NCI-H1930 (cell line): ENCODE measurements at places on chromosomes 1 and 21.

GRCh38 chr1:56531624-56532349 lies 47.6 kb downstream of the PLPP3 start:
- no peak for DNase-seq

DNA sequence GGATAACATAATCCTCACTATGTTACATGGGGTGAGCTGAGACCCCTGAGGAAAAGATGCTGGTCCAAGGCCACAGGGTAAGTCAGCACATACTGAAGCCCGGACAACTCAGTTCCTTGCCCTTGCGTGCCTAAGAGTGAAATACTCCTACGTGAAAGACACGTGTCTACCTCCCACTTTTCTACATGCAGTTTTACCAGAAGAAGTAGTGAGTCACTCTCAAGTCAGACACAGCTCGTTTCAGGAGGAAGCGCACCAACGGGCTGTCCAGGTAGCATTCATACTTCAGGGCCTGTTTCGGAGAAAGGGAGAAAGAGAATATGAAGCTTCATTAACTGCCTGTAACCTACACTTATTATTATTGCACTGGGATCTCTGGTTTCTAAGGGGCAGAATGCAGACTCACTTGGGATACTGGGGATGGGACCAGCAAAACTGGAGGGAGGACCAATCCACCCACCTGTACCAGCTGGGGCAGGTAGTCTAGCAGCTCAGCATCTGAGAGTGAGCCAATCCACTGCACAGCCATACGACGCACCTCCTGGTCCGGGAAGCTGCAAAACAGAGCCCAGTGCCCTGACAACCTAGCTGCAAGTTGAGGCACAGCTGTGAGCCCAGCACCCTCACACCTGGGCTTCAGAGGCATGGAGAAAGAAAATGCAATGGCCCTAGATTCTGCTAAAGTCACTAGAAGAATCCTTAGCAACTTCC lies 32.4 kb upstream of the PPP1R15B start:
- no peak for DNase-seq

DNA sequence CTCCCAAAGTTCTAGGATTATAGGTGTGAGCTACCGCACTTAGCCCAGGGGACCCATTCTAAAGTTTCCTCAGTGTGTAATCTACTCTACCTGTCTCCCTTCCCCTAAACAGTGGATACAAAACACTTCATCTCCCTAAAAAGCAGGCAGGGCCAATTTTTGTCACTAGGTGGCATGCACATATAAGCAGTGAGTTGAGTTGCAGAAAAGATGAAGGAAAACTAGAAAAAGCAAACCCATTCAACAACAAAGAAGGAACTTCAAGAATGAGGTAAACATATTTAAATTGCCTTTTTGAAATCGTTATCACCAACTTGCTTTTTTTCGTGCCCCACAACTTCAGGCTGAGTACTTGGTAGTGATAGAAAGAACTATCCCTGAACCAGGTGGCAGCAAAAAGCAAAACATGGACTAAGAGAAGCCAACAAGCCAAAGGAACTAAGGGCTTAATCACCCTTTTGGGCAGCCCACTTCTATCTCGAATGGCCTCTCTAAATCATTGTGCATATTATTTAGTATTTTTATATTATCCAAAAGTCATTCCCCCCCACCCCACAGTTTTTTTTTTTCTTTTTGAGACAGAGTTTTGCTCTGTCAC lies 19.7 kb upstream of the ALDH9A1 start:
- peak; percentile 12 for DNase-seq

GRCh38 chr21:38938343-38938742 lies 132.6 kb downstream of the ETS2 start:
- no peak for DNase-seq

- DNase-seq = no peak
Observed at GRCh38 chr1:182897696-182898095, 55.3 kb downstream of the SHCBP1L start.

DNA sequence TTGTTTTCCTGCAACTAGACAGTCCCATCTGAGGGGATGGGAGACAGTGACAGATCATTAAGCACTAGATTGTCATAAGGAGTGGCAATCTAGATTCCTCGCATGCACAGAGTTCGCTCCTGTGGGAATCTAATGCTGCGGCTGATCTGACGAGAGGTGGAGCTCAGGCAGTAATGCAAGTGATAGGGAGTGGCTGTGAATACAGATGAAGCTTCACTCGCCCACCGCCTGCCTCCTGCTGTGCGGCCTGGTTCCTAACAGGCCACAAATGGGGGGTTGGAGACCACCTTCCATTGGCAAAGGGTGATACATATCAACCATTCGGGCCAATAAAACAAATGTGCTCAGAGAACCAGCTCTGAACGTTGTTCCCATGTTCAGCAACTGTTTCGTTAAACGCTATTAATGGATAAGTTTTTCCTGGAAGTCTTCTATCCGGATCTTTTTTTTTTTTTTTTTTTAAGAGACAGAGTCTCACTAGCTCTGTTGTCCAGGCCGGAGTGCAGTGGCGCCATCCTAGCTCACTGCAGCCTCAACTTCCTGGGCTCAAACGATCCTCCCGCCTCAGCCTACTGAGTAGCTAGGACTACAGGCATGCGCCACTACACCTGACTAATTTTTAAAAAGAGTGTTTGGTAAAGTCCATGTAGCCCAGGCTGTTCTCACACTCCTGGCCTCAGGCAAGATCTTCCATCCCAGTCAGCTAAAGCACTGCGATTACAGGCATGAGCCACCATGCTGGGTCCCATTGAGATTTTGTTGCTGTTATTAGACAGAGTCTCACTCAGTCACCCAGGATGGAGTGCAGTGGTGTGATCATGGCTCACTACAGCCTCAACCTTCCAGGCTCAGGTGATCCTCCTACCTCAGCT lies 8.7 kb upstream of the RSRP1 start:
- no peak for DNase-seq

GRCh38 chr1:244074559-244075171 lies 23.6 kb downstream of the ZBTB18 start:
- DNase-seq = no peak

- no peak for DNase-seq
Observed at GRCh38 chr1:162672622-162673260, 40.5 kb downstream of the DDR2 start.

- DNase-seq = no peak
Observed at GRCh38 chr1:16241221-16241708, 4.3 kb upstream of the CPLANE2 start.

DNA sequence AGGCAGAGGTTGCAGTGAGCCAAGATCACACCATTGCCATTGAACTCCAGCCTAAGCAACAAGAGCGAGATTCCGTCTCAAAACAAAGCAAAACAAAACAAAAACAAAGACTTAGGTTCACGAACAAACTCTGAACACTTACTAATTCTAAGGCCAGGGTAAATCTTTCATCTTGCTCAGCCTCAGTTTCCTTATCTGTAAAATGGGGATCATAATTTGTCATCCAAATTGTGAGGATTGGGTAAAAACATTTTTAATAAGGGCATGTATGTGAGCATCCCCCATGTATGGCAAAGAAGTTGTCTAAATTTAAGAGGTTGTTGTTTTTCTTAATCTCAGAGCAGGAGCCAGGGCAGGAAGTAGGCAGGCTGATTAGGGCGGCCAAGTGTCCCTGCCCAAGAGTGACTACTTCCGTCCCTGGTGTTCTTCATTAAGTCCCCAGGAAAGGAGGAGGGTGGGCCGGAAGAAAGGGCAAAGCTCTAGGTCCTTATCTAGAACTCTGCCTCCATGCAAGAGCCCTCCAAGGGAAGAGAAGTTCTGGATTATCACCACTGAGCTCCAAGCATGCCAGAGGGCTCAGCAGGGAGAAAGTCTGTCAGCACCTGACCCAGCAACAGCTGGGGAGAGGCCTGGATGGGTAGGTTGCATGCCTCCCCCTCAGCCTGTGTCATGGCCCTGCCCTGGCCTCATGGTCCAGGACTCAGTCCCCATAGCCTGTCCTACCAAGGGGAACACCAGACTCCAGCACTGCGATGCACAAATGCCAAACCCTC lies 49.9 kb upstream of the CLIC4 start:
- DNase-seq = no peak

DNA sequence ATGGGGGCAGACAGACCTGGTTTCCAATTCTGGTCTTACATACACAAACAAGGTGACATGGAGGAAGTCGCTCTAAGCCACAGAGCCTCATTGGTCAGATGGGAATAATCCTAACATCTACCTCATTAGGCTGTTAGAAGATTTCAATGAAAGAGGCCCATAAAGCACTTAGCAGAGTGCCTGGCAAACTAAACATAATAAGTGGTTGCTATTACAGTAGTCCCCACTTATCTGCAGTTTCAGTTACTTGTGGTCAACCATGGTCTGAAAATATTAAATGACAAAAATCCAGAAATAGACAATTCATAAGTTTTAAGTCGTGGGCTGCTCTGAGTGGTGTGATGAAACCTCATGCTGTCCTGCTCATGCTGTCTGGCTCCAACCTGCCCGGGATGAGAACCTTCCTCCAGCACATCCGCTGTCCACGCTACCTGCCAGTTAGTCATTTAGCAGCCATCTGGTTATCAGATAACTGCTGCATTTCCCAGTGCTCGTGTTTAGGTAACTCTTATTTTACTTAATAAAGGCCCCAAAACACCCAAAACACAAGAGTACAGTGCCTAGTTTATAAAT lies 112.3 kb downstream of the DDX20 start:
- DNase-seq = no peak

DNA sequence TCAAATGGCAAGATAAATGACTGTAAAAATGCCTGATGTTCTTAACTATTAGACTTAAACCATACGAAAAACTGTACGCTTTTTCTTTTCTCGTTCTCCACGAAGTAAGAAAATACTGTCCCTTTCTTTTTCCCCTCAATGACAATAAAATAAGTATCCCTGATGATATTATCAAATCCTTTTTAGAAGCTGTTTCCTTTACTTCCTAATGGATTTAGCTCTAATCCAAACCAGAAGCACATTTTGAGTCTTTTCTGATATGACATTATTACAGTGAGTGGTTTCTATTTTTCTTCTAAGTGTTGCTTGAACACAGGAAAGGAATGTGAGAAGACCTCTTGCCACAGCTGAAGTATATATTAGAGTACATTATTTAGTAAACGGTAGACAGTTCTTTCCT lies 32.4 kb downstream of the DNM3 start:
- no peak for DNase-seq

DNA sequence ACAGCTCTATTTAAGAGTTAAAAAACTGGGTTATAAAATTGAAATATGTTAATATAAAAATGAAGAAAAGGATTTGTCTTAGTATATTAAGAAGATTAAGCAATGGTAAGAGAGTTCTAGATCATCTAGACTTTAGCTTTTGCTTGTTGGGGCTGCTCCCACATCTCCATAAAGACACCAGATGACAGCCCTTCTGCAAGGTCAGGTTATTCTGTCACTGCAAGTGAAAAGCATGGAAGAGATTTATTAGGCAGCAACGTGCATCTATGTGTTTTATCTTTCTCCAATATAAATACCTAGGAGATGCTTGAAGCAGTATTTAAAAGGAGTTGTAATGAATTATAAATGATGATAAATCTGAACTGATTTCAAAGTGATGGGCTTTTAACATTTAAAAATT lies 1560.4 kb downstream of the AMY1C start:
- no peak for DNase-seq

- DNase-seq = no peak
Observed at GRCh38 chr21:42537106-42537742, 23.6 kb downstream of the SLC37A1 start.

DNA sequence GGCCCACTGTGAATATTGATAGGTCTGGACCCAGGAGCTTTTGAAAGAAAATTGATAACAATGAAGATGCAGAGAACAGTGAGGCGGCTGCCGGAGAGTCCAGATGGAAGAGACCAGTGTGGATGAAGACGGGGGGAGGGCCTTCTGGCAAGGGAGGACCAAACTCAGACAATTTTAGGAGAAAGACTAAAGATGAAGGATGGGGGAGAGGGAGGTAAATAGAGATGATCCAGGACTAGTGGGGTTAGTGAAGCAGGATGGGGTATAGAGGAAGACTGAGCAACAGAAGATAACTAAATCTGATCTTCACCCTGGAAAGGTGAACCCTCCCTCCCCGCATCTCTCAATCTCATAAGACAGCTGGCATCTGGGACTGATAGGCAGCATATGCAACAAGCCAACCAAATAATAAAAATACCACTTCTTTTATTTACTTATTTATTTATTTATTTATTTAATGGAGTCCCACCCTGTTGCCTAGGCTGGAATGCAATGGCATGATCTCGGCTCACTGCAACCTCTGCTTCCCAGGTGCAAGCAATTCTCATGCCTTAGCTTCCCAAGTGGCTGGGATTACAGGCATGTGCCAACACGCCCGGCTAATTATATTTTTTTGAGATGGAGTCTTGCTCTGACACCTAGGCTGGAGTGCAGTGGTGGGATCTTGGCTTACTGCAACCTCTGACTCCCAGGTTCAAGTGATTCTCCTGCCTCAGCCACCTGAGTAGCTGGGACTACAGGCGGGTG lies 10.5 kb downstream of the EIF3I start:
- DNase-seq = no peak

- no peak for DNase-seq
Observed at GRCh38 chr1:211335522-211336157, 9.0 kb downstream of the TRAF5 start.

- DNase-seq = no peak
Observed at GRCh38 chr1:6979003-6979613, 193.9 kb downstream of the CAMTA1 start.

DNA sequence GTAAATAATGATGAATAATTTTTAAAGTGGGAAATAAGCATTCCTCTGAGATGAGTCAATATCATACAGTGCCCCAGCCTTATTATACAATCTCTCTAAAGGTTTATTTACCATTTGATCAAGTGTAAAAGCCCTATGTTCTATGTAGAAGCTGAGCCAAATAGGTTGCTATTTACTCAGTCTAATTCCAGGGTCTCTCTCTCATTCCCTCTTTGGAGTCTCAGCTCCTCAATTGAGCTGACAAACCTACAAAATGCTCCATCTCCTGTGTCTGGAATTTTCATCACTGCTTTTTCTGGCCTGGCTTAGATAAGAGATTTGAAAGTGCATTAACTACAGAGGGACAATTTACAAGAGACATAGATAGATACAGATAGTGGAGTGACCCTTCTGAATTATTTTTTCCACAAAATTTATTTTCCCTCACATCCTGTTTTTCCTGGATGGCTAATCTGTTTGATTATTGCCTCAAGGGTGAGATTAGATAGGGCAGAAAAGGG lies 24.8 kb upstream of the USH2A start:
- no peak for DNase-seq

DNA sequence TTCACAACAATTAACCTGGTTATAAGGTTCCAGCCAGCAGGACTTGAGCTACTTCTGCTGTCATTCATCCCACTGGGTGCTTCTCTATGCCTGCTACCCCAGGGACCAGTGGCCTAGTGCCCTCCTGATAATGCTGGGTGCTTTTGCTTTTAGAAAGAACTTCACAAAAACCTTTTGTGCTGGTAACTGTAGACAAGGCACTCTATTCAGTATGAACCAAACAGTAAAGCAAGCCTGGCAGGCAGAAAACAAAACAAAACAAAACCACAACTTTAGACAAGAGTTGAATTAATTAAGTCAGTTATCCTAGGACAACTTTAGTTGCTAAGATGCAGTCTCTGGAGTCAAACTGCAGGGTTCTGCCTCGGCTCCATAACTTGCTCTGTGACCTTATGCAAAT lies 61.9 kb upstream of the ADGRL2 start:
- no peak for DNase-seq
